ENCODE measurements at places on chromosomes 1 and 21.

- DNase-seq: no peak
These were observed 36.0 kb downstream of the ABCG1 start for GRCh38 chr21:42254651-42255601.

DNA sequence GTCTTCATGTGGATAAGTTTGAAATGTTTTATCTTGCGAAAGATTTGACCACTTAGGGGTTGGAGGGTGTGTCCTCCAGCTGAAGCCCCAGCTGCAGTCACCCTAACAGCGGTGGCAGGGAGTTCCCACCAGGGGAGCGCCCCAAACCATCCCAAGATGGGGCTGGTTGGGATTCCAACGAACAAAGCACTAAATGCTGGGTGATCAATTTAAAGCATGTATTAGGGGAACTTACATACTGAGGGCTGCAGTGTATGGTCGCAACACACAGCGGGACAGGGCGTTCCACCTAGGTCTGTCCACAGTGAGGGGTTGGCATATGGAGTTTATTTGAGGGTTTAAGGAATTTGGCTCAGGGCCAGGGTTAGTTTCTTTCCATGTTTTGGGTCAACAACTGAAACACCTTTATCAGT, 26.3 kb downstream of the SLC37A1 start:
- no peak for DNase-seq

DNA sequence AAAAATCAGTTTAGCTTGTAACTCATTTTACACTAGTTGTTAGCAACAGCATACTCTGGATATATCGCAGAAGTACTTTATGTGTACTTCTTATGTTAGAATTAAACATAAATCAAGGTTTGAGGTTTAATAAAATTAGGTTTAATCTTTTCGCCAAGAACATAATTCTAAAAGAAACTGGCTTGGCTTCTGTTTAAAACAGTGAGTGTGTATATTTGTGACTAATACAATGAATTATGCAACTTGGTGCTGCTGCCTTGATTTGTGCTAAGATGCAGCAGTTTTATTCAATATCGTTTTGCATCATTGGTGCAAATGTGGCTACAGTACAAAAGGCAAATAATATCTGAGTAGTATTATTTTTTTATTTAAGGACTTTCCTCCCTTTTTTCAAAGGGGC, 44.8 kb downstream of the USP25 start:
- no peak for DNase-seq

- no peak for DNase-seq
These were observed 1609.6 kb upstream of the B3GALT2 start for GRCh38 chr1:194795917-194796593.

GRCh38 chr1:167821969-167822685, 91.8 kb downstream of the ADCY10 start:
- DNase-seq: no peak

DNA sequence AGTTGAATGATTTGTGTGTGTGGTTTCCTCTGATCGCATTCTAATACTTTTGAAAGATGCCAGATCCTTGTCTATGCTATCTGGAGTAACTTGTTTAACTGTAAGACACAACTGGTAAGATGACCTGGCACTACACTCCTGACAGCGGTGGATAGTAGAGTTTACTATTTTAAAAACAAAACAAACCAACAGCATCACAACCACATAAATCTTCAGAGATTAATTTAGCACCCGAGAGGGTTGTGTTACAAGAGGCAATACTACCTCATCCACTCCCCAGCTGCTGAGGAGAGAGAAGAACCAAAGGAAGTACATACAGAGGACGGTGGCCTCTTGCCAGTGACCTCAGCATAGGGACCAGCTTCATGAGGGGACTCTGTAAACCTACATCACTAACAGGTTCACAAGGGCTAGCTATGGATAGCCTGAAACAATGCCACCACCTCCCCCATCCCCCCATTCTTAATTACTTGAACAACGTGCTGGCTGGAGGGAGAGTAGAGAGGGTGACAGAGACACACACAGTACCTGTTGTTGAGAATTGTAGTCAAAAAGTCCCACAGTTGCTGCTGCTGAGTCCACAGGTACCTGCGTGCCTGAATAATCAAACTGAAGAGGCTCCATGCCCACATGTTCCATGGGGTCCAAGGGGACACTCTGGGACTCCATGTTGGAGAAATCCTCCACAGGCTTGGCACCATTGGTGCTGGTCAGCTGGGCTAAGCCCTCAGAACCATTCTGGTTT, 73.5 kb downstream of the PUM1 start:
- DNase-seq: no peak

- DNase-seq: no peak
These were observed 110.4 kb downstream of the PDE9A start for GRCh38 chr21:42763581-42764442.

DNA sequence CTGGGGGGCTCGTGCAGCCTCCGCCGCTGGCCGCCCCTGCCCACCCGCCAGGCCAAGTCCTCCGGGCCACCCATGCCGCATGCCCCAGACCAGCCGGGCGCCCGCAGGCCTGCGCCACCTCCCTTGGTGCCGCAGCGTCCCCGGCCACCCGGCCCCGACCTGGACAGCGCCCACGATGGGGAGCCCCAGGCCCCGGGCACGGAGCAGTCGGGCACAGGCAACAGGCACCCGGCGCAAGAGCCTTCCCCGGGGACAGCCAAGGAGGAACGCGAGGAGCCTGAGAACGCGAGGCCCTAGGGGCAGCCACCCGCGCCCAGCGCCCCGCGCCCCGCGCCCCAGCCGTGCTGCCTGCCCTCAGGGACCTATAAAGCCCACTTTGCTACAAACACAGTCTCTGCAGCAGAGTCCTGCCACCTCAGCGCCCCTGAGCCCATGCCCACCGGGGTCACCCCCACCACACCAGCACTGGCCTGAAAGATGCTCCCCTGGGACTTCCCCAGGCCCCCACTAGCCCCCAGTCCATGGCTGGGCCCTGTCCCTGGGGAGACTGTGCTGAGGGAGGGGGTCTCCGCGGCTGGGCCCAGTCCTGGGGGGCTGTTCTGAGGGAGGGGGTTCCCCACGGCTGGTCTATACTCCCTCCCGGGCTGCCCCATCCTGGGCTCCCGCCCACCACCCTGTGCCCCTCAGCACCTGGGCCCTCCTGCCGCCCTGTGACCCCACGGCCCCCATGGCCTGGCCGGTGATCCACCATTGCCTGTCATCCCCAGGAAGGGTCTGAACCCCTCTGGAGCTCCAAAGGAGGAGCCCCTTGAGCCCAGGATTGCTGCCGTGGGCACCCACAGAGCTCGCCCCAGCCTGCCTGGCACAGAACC, 8.6 kb downstream of the TNFRSF18 start:
- no peak for DNase-seq

- no peak for DNase-seq
These were observed 133.0 kb downstream of the LRRC7 start for GRCh38 chr1:69700770-69701169.

GRCh38 chr1:66542811-66543767, 9.1 kb downstream of the SGIP1 start:
- no peak for DNase-seq

- DNase-seq: no peak
These were observed 33.2 kb downstream of the HSD3B2 start for GRCh38 chr1:119448127-119448511.

GRCh38 chr1:195462646-195463045, 1145.6 kb downstream of the KCNT2 start:
- DNase-seq: peak; percentile 9

DNA sequence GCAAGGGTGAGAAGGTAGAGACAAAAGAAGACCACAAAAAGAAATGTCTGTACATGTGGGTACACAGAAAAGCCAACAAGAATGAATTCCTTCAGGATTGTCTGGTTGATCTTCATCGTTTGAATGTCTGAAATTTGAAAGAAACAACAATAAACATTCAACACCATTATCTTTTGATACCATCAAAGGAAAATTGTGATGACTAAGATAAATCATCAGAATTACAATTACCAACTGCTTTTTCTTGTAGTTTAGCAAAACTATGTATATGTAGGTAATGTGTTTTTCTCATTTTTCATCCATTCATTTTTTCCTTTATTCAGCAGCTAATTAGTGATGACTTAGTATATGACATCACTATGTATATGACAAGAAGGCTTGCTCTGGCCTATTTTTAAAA, at the start of gene OR10X1:
Gene OR10X1 (minus strand): TSS at position 167 of the 400 bp plus-strand sequence. CDS start 0 bp downstream, at position 167.
- no peak for DNase-seq

GRCh38 chr21:29186246-29186645, 55.8 kb downstream of the MAP3K7CL start:
- DNase-seq: no peak

- DNase-seq: no peak
These were observed 40.2 kb upstream of the SLC6A9 start for GRCh38 chr1:44071461-44071860.
